ENCODE measurements at places on chromosomes 2 and 18.

DNA sequence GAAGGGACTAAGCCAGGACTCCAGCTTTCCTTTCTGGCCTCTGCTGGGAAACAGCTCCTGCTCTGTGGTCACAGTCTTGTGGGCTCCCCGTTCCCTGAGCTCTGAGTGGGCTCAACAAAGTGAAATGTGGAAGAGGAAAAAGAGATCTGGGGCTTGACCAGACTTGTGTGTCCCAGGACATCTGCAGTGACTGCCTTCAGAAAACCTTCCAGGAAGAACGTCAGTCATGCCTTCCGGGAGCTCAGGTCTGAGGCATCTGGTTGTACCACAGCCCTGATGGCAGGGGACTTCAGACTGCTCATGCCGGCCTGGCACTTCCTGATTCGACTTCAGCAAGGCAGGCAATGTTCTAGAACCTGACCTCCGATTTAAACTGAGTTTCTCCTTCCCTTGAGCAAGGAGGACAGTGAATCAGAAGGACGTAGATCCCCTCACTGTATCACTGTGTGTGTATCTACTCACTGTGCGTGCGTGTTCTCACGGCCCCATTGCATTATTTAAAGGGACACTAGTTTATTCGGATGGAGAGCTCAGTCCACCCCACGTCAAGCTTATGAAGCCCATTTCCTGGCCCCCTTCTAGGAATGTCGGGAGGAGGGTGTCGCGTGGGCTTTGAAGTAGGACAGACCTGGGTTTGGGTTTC is 548 bp upstream of the FBLN7 start:
- DNase-seq, result peak; percentile 80

DNA sequence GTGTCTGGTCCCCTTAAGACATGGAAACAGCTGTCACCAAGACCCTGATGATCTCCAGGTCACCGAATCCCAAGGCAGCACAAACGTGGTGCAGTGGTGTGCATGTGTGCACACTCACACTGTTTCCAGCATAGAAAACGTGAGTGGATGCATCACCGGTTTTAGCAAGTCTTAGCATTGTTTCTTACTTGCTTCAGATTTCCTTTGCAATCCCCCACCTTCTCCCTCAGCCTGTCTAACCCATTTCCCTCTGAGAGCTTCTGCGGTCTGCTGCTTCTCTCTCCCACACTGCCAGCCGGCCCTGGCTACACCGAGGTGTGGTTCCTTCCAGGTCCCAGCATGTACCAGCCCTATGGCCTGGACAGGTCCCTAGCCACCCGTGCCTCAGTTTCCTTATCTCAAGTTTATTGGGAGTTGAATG is 343.4 kb upstream of the HS6ST1 start:
- no peak for DNase-seq

GRCh38 chr2:189540551-189540950 is 40.0 kb downstream of the SLC40A1 start:
- DNase-seq, result no peak

- no peak for DNase-seq
Observed at GRCh38 chr2:239894276-239894675, 130.9 kb downstream of the NDUFA10 start.

- DNase-seq, result no peak
Observed at GRCh38 chr18:78595924-78596573, 383.6 kb upstream of the SALL3 start.

DNA sequence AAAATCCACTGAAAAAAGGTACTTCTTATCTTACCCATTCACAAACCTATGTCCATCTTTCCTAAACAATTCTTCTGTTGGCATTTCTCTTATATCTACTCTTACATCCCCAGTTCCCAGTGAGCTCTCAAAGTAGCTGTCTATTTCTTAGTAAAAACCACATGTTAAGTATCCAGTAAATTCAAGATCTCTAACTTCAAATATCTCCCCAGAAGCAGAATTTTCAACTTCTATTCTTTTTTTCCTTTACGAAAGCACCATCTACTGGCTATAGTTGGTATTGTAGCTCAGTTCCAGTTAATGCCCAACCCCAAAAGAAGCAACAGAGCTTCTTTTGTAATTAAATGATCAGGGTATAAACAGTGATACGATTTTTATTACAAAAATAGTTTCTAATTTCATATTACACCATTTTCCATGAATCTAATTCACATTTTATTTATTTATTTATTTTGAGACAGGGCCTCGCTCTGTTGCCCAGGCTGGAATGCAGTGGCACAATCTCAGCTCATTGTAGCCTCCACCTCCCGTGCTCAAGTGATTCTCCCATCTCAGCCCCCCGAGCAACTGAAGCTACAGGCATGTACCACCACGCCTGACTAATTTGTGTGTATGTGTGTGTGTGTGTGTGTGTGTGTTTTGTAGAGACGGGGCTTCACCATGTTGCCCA is 28.5 kb downstream of the HRH4 start:
- DNase-seq, result no peak

- DNase-seq, result no peak
Observed at GRCh38 chr2:197926673-197927072, 122.3 kb downstream of the PLCL1 start.

GRCh38 chr2:195861821-195862220 is 204.8 kb downstream of the SLC39A10 start:
- no peak for DNase-seq

DNA sequence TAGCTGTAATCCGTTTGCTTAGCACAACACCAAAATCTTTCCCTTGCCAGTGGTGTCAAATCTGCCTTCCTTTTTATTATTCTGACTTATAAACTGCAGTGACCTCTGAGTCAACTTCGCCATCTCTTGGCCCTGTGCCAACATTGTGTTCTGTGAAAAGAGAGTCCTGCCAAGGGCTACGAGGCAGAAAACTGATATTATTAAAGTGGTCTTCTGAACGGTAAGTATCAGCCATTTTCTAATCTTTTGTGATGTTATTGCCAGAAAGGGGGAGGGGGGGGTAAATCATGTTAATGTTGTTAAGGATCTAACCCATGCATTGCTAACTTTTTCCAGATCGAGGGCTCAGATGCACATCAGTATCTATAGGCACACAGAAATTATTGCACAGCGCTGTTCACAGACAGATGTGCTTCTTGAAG is 121.5 kb upstream of the LTBP1 start:
- no peak for DNase-seq
